ENCODE measurements at places on chromosomes 13 and 19.
A peak's percentile ranks its signal among the peaks of the same experiment; 100 is the strongest.

GRCh38 chr19:17323964-17324332, 10.7 kb downstream of the ANO8 start:
- no peak for DNase-seq

DNA sequence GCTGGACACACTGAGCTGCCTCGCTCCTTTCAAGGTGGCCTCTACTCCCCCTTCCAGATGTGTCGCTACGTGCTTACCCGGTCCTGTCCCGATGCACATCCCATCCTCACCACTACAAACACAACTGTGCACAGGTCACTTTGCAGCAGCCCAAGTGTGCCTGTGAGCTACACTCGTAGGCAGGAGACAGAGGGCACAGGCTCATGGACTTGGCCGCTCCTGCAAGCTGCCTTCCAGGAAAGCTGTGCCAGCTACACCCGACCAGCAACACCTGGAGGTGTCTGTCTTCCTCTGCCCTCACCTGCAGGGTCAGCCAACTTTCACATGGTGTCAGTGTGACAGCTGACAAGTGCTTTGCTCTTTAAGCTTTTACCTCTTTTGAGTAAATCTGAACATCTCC, 15.4 kb downstream of the CARS2 start:
- no peak for DNase-seq

DNA sequence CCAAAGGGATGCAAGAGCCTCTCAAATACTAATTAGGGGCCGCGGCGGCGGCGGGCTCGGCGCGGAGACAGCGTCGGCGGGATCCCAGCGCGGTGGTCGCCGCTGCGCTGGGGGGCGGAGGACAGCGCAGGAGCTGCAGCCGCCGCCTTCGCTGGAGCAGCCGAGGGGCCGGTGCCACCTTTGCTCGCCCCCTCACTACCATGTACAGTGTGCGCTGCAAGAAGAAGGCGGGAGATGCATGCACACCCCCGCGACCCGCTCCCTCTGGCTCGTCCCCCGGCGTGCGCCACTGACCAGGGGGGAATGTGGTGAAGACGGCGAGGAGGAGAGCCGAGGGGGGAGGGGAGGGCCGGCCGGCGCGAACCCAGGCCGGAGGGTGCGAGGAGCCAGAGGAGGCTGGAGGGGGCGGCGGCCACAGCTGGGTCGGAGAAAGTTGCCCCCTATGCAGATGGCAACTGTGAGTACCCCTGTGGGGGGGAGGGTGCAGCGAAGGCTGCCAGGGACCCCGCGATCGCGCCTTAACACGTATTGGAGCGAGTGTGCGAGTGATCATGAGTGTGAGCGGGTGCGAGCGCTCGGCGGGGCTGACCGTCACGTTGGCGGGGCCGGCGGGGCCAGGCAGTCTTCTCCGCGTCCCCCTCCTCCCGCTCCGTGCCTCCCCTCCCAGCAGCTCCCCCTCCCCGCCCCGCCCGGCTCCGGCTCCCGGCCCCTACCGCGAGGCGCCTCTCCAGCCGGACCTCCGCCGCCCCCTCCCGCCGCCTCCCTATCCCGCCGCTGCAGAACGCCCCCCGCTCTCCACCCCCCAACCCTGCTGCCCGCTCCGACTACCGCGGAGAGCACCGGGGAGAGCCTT, 808 bp downstream of the SLITRK5 start:
- no peak for DNase-seq

- DNase-seq = no peak
Observed at GRCh38 chr19:53357821-53358581, 7.5 kb upstream of the ZNF525 start.

DNA sequence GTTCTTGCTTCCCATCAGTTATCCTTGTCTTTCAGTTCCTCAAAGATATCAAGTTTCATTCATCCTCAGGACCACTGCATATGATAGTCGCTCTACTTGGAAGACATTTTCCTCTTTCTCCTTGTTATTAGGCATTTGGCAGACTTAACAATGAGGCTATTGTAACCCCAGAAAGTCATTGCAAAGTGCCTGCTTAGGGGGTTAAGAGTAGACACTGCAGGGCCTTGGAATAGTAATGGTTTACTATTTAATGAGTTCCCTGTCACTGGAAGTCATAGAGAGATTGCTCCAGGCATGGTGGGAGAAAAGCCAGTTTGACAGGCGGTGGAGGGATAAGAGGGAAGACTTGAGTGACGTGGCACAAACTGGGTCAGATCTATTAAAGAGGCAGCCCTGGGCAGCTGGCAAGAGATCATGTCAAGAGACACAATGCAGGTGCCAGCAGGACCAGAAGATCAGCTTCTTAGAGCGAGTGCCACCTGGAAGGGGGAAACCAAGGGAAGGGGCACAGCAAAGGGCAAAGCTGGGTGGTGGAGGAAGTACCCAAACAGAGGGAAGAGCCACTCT, 16.8 kb upstream of the CPB2 start:
- DNase-seq = no peak

GRCh38 chr13:90120026-90120425, 1227.5 kb upstream of the MIR17HG start:
- no peak for DNase-seq

GRCh38 chr13:48976576-48977285, 1.0 kb downstream of the FNDC3A start:
- peak; percentile 33 for DNase-seq

DNA sequence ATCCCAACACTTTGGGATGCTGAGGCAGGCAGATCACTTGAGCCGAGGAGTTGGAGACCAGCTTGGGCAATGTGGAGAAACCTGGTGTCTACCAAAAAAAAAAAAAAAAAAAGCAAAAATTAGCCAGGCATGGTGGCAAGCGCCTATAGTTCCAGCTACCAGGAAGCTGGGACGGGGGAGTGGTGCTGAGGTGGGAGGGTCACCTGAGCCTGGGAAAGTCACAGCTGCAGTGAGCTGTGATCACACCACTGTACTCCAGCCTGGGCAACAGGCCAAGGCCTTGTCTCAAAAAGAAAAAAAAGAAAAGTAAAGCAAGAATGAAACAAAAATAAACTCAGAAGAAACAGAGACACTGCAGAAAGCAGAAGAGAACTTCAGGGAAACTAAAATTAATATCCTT, 31.6 kb downstream of the MTRF1 start:
- no peak for DNase-seq

- DNase-seq = no peak
Observed at GRCh38 chr13:92825938-92826596, 400.5 kb upstream of the GPC6 start.

DNA sequence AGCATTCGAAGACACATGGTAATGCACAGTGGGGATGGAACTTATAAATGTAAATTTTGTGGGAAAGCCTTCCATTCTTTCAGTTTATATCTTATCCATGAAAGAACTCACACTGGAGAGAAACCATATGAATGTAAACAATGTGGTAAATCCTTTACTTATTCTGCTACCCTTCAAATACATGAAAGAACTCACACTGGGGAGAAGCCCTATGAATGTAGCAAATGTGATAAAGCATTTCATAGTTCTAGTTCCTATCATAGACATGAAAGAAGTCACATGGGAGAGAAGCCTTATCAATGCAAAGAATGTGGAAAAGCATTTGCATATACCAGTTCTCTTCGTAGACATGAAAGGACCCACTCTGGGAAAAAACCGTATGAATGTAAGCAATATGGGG, 16.2 kb upstream of the ZNF763 start:
- no peak for DNase-seq

- no peak for DNase-seq
Observed at GRCh38 chr13:20487927-20488326, 37.7 kb downstream of the CRYL1 start.

GRCh38 chr13:24625331-24625731, 54.9 kb upstream of the ATP12A start:
- no peak for DNase-seq

- no peak for DNase-seq
Observed at GRCh38 chr13:109131698-109132257, 502.4 kb downstream of the MYO16 start.

All from esophagus squamous epithelium (tissue), 5 donors.